ENCODE measurements at places on chromosomes 11 and 22.

DNA sequence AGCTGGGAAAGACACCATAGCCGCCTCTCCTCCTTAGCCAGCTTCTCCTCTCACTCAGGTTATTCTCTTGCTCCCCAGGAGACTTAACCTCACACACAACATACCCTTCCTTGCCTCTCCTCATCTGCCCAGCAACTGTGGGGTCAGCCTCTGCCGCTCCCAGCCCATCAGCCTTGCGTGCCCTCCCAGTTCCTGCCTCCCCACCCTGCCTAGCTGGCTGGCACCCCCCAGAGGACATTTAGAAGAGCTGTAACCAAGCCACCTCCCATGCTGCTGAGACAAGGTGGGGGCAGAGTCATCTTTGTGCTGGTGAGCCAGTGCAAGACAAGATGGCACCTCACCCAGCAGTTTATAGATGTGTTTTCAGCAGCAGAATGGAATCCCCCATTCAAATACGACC lies 38.2 kb downstream of the TOM1 start:
- DNase-seq, result no peak

- DNase-seq, result no peak
These were observed 103.3 kb upstream of the TOP3B start for GRCh38 chr22:22085702-22086500.

GRCh38 chr22:44335066-44335839 lies 22.5 kb upstream of the SHISAL1 start:
- no peak for DNase-seq

- DNase-seq, result no peak
These were observed 11.2 kb downstream of the ROBO4 start for GRCh38 chr11:124886476-124886875.

GRCh38 chr22:43540529-43540923 lies 128.7 kb downstream of the MPPED1 start:
- no peak for DNase-seq

- no peak for DNase-seq
These were observed 6.6 kb downstream of the TCN1 start for GRCh38 chr11:59859673-59860072.

- DNase-seq, result no peak
These were observed 174.5 kb upstream of the NTM start for GRCh38 chr11:131195661-131196517.

DNA sequence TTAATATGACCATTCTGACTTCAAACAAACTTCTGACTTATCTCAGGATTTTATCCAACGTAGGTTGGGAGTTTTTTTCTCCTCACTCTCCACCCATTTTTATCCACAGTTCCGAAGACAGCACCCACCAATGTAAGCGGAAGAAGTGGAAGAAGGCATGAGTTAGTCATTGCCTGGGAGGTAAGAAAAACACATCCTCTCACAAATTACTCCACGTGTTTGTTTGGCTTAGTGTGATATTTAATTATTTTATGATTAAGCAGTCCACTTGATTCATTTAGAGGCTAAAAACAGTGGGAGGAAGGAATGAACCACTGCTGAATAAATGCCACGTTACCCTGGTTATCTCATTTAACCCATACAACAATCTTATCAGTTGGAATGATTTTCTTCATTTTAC lies 389.6 kb upstream of the ARHGAP42 start:
- no peak for DNase-seq

DNA sequence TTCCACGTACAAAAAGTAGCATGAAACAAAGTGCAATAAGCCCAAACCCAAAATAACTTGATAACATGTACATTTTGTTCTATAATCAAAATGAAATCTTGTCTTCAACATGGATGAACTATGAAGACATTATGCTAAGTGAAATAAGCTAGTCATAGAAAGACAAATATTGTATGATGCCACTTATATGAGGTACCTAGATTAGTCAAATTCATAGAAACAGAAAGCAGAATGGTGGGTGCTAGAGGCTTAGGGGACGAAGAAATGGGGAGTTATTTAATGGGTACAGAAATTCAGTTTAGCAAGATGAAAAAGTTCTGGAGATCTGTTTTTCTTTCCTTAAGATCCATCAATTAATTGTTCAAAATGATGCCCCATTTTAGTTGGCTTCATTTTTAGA lies 7.5 kb downstream of the PGM2L1 start:
- DNase-seq, result no peak

DNA sequence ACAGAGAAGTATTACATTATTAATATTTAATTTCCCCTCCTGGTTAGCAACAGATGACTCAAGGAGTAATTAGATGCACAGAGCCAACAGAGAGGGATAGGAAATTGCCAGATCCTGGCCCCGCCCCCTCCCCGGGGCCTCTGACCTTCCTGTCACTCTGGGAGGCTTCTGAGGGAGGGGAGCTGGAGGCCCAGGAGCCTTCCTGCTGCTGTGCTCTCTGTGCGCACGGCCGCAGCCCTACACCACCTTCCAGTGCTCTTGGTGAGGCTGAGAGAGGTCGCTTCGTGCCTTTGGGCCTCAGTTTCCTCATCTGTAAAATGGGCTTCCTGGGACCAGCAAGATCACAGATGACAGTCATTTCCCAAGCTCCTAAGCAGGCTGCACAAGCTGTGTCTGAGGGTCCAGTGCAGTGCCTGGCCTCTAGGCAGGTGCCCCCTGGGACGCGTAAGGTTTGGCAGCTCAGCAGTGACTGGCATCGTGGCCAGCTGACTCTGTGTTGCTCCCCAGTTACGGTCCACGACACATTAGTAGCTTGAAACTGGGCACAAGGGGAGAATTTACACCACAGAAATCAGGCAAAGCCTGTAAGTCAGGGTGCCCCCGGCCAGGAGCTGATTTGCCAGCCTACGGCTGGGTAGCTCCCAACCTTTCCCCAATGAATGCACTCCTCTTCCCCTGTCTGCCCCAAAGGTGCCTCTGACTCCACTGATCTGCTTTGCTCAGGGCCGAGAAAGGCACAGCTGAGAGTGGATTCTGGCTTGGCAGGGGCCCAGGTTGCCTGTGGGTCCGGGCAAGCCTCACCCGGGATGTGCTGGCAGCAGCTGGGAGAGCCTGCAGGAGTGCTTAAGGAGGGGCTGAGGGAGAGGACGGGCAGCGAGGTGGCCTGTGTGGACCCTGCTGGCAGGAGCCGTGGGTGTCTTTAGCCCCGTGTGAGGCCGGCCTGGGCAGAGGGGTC lies 2.3 kb downstream of the ADORA2A start:
- DNase-seq, result no peak

DNA sequence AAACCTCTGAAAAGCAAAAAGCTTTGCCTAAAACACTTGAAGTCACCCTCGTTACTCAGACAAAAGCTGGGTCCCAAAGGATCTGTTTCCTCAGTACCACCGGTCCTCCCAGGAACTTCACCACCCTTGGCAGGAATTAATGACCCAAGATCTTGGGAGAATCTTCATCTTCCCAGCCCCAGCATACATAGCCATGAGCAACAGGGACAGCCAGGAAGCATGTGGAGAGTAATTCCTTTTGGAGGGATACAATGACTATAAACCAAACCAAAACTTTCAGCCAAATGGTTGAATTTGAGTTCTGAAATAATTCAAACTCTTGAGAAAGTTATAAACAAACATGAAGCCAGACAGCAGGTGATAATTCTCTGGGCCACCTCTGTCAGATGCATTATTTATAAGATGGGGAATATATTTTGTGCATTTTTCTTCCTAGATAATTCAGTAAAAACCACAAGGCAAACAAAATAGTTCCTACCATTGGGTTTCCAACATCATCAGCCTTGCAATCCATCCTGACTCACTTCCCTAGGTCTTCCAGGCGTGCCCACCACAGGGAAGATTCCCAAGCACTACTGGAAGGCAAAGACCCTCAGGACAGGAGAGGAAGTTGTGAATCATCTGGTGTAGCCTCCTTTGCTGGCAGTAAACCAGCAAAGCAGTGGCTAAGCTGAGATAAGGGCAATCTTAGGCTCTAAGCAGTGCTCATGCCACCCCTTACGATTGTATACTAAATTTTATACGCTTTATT lies 71.7 kb upstream of the DRD2 start:
- DNase-seq, result no peak

DNA sequence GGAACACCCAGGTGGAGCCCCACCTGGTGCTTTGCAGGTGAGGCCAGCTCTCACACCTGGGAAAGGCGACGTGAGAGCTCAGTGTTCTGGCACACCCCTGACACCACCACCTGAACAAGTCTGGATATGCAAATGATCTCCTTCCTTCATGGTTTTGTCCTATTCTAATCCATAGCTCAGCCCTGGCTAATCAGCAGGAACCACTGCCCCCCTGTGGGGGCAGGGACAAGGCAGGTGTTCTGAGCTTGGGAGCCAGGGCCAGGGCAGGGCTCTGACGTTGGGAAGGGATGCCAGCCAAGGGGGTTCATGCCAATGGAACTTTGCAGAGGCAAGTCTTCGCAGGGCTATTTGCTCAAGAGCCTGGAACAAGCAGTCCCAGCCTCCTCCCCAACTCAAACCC lies 144.2 kb downstream of the TRIM29 start:
- DNase-seq, result no peak

GRCh38 chr22:35070451-35071093 lies 4.6 kb downstream of the ISX start:
- DNase-seq, result no peak

DNA sequence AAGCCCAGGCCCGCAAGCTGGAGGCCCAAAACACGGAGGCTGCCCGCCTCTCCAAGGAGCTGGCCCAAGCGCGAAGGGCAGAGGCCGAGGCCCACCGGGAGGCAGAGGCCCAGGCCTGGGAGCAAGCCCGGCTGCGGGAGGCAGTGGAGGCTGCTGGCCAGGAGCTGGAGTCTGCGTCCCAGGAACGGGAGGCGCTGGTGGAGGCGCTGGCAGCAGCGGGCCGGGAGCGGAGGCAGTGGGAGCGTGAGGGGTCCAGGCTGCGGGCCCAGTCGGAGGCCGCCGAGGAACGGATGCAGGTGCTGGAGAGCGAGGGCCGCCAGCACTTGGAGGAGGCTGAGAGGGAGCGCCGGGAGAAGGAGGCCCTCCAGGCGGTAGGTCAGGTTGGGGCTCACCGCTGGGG lies 4.8 kb downstream of the CCDC88B start:
- no peak for DNase-seq

- DNase-seq, result no peak
These were observed 89.8 kb downstream of the BTBD10 start for GRCh38 chr11:13373216-13373615.

- DNase-seq, result no peak
These were observed 5.2 kb downstream of the C22orf31 start for GRCh38 chr22:29056472-29056871.

GRCh38 chr11:63556404-63557013 lies 6.7 kb downstream of the PLAAT2 start:
- no peak for DNase-seq

DNA sequence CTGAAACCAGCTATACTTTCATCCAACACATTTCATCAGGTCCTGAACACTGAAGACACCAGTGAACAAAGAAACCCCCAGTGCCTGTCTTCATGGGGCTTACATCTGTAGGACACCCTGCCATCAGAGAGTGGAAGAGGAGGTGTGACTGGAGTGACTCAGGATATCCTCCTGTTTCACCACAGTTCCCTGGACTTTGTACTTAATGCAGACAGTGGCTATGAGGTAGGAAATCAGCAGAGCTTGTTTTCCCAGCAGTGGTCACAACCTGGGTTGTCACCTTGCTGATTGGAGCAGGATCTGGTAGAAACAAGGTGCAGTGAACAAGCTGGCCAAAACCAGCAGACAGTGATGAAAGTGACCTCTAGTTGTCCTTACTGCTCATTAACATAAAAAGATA lies 128.8 kb downstream of the KIRREL3 start:
- no peak for DNase-seq

GRCh38 chr22:19446603-19447329 lies 745 bp downstream of the C22orf39 start:
- no peak for DNase-seq

DNA sequence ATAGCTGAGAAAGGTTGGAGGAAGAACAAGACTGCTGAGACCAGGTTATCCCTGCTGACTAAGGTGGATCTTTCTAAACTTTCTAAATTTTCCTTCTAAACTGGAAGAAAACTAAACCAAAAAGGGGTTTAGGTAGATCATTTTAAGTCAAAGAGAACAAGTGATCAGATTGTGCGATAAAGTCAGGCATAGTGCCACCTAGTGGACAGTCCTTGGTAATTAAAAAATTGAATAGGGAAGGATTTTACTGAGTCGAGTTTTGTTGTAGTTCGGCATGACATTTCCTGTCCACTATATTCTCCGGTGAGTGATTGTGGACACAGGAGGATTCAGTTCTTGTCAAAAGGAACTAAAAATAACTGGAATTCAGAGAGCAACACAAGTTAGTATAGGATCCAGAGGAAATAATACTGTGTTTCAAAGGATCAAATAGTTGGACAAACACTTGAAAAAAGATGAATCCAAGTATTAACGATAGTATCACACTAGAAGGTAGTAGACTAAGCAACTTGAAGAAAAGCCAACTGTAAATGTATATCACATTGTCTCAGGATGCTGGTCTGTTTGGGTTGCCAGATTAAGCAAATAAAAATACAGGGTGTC lies 1236.4 kb downstream of the FAM181B start:
- no peak for DNase-seq

DNA sequence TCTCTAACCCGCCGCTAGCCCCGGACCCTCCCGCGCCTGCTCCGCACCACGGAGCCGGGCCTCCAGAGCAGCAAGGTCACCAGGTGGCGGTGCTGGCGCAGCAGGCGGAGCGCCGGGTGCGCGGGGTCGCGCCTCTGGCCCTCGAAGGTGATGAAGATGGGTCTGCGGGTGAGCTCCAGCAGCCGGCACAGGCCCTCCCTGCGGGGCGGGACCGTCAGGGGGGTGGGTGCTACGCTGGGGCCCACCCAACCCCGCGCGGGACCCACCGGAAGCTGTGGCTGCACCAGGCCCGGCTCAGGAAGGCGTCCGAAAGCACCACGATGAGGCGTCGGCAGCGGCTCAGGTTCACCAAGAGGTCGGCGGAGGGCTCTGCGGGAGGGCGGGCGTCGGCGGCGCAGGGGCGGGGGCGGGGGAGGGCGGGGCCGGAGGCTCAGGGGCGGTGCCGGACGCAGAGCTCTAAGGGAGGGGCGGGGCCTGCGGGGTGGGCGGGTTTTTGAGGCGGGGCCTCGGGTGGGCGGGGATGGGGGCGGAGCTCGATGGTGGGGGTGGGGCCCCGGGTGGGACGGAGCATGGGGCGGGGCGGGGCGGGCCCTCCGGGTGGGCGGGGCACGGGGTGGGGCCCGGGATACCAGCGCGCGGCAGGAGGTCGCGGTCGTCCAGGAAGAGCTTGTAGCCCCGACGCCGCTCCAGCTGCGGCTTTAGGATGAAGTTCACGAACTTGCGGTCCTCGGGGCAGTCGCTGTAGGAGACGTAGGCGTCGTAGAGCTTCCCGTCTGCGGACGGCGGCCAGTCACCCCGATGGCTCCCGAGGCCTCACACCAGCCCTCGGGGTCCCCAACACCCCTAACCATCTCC lies 7.8 kb downstream of the SIGIRR start:
- DNase-seq, result peak; percentile 59

DNA sequence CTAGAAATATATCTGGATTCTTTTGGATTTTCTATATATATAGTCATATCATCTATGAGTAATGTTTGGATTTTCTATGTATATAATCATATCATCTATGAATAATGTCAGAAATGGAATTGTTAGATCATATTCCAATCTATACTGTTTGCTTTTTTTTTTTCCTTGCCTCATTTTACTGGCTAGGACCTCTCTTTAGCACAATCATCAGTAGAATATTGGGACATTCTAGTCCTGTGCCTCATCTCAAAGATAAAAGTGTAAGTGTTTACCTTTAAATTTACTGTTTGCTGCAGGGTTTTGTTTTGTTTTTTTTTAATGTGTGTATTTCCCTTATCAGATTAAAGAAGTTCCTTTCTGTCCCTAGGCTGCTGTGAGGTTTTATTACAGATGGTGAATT lies 97.0 kb downstream of the C11orf65 start:
- no peak for DNase-seq

All from NCI-H1048 (cell line).